Progenitor cell of endocrine pancreas (in vitro differentiated cells): ENCODE measurements at places on chromosomes 11 and 22.
A peak's percentile ranks its signal among the peaks of the same experiment; 100 is the strongest.

GRCh38 chr11:45399166-45399565 lies 113.0 kb upstream of the SYT13 start:
- DNase-seq, result no peak

DNA sequence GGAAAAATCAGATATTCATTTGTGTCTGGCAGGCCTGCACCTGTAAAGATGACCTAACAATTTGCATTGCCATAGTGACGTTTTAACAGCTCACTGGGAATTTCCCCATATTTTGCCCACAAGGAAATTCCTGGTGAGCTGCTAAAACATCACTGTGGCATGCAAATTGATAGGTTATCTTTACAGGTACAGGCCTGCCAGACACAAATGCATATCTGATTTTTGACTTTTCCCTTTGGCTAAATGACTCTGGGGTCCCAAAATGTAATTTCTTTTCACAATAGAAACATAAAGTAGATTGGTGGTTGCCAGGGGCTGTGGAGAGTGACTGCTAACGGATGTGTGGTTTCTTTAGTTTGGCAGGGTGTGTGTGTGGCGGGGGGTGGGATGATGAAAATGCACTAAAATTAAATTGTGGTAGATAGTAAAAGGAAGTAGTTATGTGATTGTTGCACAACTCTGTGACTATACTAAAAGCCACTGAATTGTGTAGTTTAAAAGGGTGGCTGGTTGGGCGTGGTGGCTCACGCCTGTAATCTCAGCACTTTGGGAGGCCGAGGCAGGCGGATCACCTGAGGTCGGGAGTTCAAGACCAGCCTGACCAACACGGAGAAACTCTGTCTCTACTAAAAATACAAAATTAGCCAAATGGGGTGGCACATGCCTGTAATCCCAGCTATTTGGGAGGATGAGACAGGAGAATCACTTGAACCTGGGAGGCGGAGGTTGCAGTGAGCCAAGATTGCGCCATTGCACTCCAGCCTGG lies 18.5 kb upstream of the FEZ1 start:
- no peak for DNase-seq

GRCh38 chr11:24855951-24856350 lies 359.1 kb downstream of the LUZP2 start:
- no peak for DNase-seq

DNA sequence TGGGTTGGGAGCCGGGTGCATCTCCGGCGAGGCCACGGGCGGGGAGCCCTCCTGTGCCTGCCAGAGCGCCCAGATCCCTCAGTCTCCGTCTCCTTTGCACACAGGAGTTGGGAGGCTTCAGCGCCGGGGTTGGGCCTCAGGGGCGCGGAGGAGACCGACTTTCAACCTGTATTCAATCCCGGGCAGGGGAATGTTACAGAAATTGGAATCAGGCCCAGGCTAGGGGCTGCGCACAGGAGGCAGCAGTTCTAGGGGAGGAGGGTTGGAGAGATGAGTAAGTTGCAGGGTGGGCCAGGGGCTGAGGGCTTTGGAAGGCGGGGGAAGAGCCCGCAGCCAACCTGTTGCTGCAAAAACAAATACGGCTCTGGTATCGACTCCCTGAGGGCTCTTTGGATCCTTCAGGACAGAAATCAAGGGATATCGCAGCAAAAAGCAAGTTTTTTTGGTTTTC lies 640 bp upstream of the KCNA4 start:
- no peak for DNase-seq

- no peak for DNase-seq
Observed at GRCh38 chr11:124945826-124946225, 8.2 kb upstream of the CCDC15 start.

DNA sequence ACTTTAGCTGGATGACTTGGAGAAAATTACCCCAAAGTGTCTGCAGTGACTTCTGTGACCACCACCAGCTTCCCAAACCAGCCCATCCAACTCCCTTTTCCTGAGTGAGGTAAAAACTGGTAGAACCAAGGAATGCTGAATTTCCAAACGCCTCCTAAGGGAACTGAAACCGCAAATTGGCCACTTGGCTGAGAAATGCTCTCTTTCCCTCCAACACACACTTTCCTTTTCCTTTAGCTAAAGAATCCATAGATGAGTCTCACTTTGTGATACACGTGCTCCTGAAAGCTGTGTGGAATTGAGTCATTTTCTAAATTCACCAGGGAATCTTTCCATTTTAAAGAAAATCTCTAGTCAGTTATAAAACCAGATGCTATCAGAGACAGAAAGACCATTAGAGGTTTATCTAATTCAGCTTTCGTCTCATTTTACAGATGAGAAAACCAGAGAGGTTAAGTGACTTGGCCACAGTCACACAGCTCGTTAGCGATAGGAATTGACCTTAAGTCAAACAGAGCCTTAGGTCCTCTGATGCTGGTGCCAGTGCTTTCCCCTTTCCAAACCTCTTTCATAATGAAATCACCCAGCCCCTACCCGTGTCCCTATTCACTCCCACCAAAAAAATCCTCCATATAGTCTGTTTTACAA lies 137.2 kb downstream of the COMMD9 start:
- no peak for DNase-seq

GRCh38 chr11:61621917-61622585 lies 41.2 kb upstream of the SYT7 start:
- no peak for DNase-seq

- no peak for DNase-seq
Observed at GRCh38 chr11:34351687-34352469, 5.9 kb downstream of the ABTB2 start.

- no peak for DNase-seq
Observed at GRCh38 chr22:18063306-18063705, 14.5 kb upstream of the PEX26 start.

DNA sequence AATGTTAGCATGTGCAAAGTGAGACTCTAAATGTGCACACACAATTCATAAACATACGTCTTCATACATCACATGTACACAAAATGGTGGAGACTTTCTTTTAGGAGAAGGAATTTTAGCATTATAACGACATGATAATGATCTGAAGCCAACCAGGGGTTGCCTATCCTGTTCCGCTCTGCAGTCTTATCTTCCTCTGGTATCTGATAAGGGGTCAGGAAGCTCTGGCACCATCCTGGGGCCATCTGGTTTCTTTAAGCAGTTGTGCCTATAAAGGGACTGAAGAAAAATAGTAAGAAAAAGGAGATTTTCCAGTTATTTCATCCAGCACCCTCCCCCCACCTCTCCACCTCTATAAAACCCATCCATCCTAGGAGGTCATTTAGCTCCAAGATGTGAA lies 5.8 kb upstream of the NUP50 start:
- no peak for DNase-seq

- DNase-seq, result peak; percentile 51
Observed at GRCh38 chr11:59172345-59173079, 580 bp downstream of the DTX4 start.
